ENCODE measurements at places on chromosomes 7 and 10.

GRCh38 chr10:106911096-106911495 lies 253.4 kb downstream of the SORCS1 start:
- DNase-seq = no peak

GRCh38 chr10:58262766-58263165 lies 4.9 kb downstream of the IPMK start:
- DNase-seq = no peak

- no peak for DNase-seq
These were observed 35.1 kb downstream of the SORBS1 start for GRCh38 chr10:95526044-95526443.

DNA sequence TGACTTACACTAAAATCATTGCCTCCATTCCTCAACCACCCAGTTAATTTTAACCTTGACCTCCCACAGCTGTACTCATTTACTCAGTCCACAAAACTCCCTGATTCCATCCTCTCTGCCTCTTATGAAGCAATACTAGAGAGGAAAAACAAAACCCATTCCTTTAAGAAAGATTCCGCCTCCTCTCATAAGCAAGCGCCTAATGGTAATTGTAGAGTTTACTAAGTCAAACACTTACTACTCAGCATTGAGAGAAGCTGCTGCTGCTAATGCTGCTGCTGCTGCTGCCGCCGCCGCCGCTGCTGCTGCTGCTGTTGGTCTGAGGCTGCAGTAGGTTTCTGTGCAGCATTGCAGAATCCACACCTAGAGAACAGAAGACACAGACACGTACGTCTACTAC lies 2.1 kb upstream of the ADD3 start:
- DNase-seq = no peak

DNA sequence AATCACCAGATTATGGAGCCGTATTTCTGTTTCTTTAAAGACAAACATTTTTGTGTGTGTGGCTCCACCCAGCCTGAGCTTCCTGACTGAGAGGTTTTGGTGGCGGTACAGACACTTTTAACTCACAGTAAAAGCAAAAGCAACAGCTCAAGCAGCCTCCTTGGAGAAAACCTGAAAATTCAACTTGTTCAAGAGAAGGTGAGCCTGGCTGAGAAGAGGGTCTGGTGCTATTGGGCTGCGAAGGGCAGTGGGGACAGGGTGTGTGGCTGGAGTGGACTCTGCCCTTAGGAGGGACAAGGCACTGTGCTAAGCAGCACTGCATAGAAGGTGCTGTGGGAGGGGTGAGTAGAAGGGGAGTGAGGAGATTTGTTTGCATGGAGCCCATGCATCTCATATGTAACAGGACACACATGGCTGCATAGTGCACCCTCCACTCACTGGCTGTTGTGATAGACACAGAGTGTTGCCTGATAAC lies at the start of gene GIMAP7:
Gene GIMAP7, plus strand, starts transcription at position 125 of the 475 bp plus-strand sequence. CDS start 5,103 bp downstream, outside the sequence.
- DNase-seq = peak; percentile 68

DNA sequence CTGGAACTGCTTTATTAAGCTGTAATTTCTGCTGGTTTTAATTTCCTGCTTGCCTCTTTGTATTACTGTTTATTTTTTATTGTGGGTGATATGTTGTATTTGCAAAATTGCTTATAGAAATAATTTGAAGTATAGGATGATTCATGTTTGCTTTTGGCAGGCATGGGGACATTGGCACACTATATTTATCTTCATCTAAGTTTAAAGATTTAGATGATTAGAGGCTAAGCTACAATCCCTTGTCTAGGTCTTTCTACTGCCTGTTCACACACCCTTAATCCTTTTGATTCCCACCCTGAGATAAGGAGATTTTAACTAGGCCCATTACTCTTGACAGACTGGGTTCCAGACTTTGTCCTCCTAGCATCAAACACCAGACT lies 182.8 kb upstream of the KAT6B start:
- no peak for DNase-seq

DNA sequence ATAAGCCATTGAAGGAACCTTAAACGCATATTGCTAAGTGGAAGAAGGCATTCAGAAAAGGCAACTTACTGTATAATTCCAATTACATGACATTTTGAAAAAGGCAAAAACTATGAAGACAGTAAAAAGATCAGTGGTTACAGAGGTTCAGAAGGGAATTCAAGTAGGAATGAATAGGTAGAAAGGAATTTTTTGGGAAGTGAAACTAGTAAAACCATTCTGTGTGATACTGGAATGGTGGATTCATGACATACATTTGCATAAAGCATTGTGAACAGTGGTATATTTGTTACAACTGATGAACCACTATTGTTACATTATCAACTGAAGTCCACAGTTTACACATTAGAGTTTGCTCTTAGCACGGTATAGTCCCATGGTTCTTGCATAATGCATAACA lies 114.2 kb upstream of the GPR22 start:
- DNase-seq = no peak

DNA sequence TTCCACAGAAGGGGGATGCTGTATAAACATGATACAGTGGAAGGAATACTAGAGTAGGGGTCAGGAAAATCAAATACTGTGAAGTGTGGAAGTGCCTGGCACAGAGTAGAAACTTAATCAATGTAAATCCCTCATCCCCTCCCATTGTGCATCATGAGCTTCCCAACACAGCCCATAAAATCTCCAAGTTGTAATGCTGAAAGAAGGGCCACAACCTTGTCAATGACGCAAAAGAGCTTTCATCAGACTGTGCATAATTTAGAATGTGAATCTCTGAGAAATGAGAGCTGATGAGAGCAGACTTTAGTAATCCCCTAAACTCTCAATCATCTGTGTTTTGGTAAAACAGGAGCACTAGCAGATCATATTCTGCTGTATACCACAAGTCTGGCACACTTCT lies 105.2 kb upstream of the IMMP2L start:
- DNase-seq = no peak

DNA sequence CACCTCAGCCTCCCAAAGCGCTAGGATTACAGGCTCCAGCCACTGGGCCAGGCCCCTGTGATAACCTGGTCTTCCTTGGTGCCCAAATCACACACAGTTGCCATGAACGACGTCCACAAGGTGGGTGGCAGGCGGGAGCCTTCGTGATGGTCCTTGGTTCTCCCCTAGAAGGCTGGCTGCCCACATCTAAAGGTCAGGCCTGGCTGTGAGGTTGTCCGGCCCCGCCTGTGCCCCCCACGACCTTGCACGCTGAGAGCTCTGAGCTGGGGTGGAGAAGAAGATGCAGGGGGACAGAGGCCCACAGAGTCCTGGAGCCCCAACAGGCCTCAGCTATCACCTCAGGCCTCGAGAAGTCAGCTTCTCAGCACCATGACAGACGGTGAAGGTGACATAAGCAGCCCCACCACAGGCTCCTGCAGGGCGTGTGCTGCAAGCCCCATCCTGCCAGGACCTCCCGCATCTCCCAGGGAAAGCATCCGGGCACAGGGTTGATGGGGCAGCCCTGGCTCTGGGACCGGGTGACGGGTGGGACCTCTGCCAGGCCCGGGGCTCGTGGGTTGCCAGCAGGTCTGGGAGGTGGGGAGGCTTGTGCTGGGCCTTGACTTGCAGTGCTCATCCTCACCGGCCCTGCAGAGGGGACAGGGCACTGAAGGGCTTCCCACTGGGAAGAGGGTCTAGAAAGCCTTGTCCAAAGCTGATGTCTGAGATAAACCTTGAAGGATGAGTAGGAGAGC lies 217.4 kb downstream of the WDR37 start:
- no peak for DNase-seq

- DNase-seq = no peak
These were observed 163.2 kb downstream of the ADAM12 start for GRCh38 chr10:126224967-126225671.

- DNase-seq = no peak
These were observed 8.6 kb downstream of the KCNH2 start for GRCh38 chr7:150969475-150969874.

DNA sequence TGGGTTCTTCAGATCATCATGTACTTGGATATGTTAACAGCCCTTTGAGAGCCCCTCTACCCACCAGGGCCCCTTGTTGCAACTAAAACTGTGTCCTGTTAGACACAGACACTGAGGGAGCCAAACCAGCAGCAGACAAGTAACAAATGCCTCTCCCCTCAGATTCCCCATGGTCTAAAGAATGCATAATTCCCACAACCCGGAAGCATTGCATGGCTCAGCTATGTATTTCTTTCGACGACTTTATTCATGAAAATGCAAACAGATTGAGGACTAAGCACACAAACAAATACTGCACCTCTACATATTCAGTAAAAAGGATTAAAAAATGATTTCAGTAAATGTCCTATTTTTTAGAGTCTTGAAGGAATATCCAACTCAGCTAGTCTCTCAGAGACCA lies 70.1 kb upstream of the HECW1 start:
- DNase-seq = no peak

DNA sequence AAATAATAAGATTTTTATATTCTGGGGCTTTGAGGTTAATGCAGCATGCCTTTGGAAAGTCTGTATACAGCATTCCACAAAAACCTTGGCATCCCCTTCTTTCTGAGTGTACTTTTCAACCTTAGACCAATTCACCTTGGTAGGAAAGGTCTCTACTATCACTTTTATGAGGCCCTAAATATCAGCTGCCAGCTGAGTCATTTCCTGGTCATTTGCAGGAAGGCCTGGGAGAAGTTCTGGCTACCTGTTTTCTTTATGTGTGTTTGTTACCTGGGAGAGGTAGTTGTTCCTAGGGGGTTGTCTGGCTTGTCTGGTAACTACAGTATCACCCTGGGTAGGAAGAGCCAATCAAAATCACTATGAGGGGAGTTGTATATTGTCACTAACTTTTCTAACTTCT lies 4.1 kb downstream of the SPAM1 start:
- DNase-seq = no peak

DNA sequence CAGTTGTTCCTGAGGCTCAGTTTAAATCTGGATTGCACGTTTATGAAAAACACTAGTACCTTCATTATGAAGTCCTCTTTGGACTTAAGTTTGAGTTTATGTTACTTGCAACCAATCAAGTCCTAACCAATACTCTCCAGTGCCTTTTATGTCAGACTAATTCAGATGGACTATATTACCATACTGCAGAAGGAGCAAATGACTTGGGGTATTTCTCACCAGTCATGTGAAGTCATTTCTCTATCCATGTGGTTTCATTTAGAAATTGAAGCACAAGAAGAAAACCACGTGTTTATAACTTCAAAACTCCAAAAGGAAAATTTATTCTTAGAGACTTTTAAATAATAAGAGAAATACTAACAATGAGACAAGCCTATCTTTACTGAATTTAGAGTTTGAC lies 201.6 kb downstream of the MBL2 start:
- DNase-seq = no peak

DNA sequence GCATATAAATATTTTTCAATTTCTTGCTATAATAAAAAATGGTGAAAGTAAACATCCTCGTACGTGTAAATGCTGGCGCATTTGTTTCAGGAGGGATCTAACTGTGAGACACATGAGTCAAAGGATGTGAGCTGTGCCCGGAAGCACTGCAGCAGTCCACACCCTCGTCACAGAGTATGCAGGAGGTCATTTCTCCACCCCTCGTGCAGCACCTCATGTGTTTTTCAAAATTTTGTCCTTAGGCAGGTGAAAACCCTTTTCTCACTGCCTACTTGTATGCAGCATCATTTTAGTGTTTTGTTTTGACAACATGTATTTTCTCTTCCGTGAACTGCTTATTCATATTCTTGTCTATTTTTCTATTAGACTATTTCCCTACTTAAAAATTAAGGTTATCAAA lies 162.7 kb downstream of the AVL9 start:
- no peak for DNase-seq

DNA sequence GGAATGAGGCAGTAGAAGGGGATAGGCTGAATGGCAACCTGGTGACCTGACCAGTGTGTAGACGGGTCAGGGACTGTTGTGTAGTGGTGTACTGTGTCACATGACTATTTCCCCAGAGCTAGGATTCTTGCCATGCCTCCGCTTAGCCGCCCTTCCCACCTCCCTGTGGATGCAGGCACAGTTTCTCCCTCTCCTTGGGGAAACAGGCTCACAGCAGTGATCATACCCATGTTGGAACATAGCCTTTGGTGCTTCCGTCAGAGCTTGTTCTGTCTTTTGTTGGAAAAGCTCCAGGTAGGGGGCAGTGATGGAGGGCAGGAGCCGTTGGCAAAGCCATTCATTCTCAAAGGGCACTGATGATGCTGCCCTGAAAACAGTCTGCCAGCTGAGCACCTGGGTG lies 44.3 kb downstream of the OGDH start:
- DNase-seq = no peak

DNA sequence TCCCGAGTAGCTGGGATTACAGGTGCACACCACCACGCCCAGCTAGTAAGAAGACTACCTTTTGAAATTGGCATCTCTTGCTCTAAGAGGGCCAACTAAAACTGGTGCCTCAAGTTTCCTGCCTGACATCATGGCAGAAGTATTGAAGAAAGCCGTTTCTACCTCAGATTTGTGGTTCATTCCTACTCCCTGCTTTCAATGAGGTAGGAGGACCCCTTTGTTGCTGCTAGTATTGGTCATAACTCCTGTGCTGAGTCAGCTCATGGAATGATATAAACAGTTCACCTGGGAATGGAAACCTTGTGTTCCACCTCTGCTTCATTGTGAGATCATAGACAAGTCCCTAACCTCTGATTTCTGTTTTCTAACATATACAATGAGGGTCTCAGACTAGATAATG lies 82.8 kb downstream of the CDK6 start:
- DNase-seq = no peak

DNA sequence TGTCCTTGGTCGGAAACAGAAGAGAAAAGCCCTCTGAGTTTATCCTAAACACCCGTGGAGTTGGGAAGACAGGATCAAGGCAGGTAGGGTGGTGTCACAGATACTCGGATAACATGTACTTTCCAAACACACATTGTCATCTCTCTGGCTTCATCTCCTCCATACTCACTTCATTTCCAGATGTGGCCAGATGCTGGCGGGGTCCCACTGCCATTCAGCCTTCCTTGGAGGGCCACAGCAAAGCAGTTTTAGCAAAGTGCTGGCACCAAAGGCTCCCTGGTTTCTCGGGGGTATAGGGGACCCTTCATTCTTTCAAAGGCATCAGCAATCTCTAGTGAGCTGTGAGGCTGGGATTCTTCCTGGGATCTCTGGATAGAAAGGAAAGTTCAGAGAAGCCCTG lies 539.5 kb downstream of the TCERG1L start:
- DNase-seq = no peak

- no peak for DNase-seq
These were observed 573.5 kb downstream of the TNS3 start for GRCh38 chr7:47008461-47008860.

GRCh38 chr10:94123258-94123995 lies 129.7 kb downstream of the PLCE1 start:
- no peak for DNase-seq

DNA sequence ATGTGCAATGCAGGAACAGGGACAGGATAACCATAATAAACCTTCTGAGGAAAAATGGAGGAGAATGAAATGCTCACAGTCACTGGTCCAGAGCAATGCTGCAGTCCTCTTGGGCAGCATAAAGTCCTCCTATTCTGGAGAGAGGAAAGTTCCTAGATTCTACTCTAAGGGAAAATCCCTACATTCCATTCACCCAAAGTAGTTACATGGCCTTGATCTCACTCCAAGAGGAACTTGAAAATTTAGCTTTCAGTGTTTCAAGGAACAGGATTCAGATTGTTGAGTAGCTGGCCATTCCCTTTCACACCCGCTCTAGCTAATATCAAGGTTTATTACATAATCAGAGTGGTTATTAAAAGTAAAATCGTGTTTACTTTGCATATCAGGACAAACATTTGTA lies 168.3 kb downstream of the CHRM2 start:
- no peak for DNase-seq

Measured in activated naive CD4-positive, alpha-beta T cell (primary cell).